Pancreas (tissue), 10 donors: ENCODE measurements at places on chromosomes 16 and 17. TPM values are rescaled to one million over a fixed set of nuclear protein-coding genes. Genes with fewer than 3 reads are reported as not detected.

DNA sequence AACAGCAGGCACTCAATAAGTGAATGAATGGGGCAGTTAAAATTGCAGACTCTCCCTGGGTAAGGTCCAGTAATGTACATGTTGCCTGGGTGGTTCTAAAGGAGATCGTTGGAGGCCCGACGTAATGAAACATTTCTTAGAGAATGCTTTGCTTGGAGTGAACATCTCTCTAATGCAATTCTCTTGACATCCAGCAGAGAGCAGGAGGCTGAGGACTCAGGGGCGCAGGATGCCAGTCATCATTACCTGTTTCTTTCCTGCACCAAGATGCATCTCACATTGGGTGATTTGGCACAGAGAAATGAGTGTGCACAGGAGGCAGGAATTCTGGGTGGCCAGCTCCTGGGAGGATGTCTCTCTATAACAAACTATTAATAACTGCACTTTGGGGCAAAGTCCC, 130.3 kb upstream of the RBBP6 start:
- no peak overlapping the region for H3K27ac ChIP-seq
- H3K36me3 ChIP-seq: no peaks in the 10 kb centered on the region
- H3K4me1 ChIP-seq: no peaks in the 10 kb centered on the region
- DNase-seq: no peak
- H3K27me3 ChIP-seq: peaks cover 4% of the 10 kb centered on the region

- no peaks in the 10 kb centered on the region for H3K36me3 ChIP-seq
- no peak overlapping the region for H3K4me3 ChIP-seq
- no peaks in the 10 kb centered on the region for H3K4me1 ChIP-seq
- H3K27ac ChIP-seq: no peak overlapping the region
- no peaks in the 10 kb centered on the region for H3K27me3 ChIP-seq
- no peak for DNase-seq
These were observed 13.1 kb upstream of the SEPHS2 start for GRCh38 chr16:30458561-30459394.

DNA sequence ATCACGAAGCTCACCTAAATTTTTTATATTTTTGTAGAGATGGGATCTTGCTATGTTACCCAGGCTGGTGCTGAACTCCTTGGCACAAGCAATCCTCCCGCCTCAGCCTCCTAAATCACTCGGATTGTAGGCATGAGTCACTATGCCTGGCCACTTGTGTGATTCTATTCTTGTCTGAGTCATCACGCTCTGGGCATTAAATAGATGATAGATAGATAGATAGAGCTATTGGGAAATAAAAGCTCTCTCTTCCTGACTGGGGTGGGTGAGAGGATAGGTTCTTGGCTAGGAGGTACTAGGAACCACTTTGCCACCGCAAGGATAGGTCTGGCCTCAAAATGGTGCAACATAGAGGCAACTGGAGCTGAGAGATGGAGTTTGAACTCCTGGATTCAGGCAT, 21.4 kb upstream of the CACNG3 start:
- no peaks in the 10 kb centered on the region for H3K4me1 ChIP-seq
- H3K4me3 ChIP-seq: no peak overlapping the region
- no peaks in the 10 kb centered on the region for H3K36me3 ChIP-seq

GRCh38 chr17:36901506-36901905, 35.8 kb upstream of the LHX1 start:
- DNase-seq: no peak
- no peak overlapping the region for H3K4me3 ChIP-seq
- no peaks in the 10 kb centered on the region for H3K4me1 ChIP-seq
- H3K36me3 ChIP-seq: no peaks in the 10 kb centered on the region
- no peak overlapping the region for H3K27ac ChIP-seq
- no peaks in the 10 kb centered on the region for H3K27me3 ChIP-seq

DNA sequence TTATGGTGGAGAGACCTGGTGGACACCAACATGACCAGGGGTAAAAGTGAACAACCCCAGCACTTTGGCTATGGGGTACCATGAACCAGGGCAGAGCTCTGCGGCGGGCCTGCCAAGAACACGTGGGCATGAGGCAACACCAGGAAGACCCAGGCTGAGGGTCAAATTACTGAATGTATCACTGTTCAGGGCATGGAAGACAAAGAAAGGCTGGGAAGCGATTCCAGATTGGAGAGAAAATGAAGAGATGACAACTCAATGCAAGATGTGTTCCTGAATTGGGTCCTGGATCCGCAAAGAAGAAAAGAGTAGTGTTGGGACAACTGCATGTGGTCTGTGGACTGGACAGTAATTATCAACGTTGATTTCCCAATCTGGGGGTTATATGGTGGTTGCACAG, 19.8 kb downstream of the SPHK1 start:
- H3K27me3 ChIP-seq: no peaks in the 10 kb centered on the region
- no peaks in the 10 kb centered on the region for H3K4me1 ChIP-seq
- H3K4me3 ChIP-seq: no peak overlapping the region
- no peak overlapping the region for H3K27ac ChIP-seq

GRCh38 chr17:57762452-57763395, 17.6 kb upstream of the CCDC182 start:
- H3K4me3 ChIP-seq: no peak overlapping the region
- no peaks in the 10 kb centered on the region for H3K36me3 ChIP-seq

- no peaks in the 10 kb centered on the region for H3K27me3 ChIP-seq
- DNase-seq: no peak
- no peaks in the 10 kb centered on the region for H3K4me1 ChIP-seq
- H3K4me3 ChIP-seq: no peak overlapping the region
These were observed 44.3 kb upstream of the CRHR1 start for GRCh38 chr17:45739786-45740185.

GRCh38 chr16:1127971-1128715, 24.8 kb upstream of the CACNA1H start:
- H3K36me3 ChIP-seq: no peaks in the 10 kb centered on the region
- no peak overlapping the region for H3K27ac ChIP-seq
- DNase-seq: no peak
- H3K27me3 ChIP-seq: no peaks in the 10 kb centered on the region
- H3K4me1 ChIP-seq: no peaks in the 10 kb centered on the region

VTN gene
- polyA plus RNA-seq: 21.6 TPM

TNS4 gene
- polyA plus RNA-seq: not detected

KRTAP2-2 gene
- polyA plus RNA-seq: not detected

SLFN14 gene
- not detected for polyA plus RNA-seq

CCR7 gene
- 0.07 TPM for polyA plus RNA-seq

TVP23A gene
- 0.05 TPM for polyA plus RNA-seq

SMIM5 gene
- 15.3 TPM for polyA plus RNA-seq

TP53TG3C gene
- polyA plus RNA-seq: not detected
